ENCODE measurements at places on chromosomes 11 and 22.

DNA sequence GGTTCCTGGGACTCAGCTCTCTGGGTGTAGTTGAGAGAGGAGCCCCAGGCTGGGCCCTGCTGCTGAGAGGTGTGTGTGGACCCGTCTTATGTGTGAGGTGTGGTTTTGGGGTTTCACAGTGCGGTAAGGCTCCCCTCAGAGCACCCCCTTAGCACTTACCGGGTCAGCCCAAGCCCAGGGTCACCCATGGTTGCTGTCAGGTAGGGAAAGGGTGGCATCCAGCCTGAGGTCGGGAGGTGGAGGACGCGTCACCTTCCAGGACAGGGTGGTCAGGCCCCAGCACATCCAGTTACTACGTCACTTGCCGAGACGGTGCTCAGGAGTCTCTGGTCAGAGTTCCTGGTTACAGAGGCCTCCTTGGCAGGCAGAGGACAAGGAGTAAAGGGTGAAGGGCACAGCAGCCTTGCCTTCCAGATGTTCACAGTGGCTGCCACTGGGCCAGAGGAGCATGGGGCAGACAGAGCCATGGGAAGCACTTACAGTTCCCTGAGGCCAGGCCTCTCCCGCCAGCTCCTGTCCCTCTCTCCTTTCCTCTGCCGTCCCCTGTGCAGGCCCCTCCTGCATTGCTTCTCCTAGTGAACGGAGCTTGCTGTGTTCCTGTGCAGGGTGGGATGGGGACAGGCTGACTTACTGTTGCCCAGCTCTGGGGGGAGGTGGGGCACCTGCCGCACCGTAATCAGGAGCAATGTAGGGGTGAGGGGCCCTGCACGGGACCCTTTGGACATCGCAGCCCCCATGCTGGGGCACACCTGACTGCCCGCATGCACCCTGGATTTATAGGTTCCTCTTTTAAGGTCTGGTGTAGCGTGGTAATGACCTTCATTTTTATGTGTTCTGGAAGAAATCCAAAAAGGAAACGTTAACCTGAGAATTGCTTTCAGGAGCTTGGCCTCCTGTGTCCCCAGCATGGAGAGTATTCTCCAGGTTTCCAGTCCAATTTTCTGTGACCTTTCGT lies 285.9 kb downstream of the TBC1D22A start:
- no peak overlapping the region for H3K27ac ChIP-seq
- H3K4me3 ChIP-seq = no peak overlapping the region

GRCh38 chr11:98600786-98601773 lies 419.7 kb upstream of the CNTN5 start:
- H3K36me3 ChIP-seq = no peaks in the 10 kb centered on the region
- no peak overlapping the region for H3K27ac ChIP-seq
- no peak for DNase-seq
- H3K4me3 ChIP-seq = no peak overlapping the region

DNA sequence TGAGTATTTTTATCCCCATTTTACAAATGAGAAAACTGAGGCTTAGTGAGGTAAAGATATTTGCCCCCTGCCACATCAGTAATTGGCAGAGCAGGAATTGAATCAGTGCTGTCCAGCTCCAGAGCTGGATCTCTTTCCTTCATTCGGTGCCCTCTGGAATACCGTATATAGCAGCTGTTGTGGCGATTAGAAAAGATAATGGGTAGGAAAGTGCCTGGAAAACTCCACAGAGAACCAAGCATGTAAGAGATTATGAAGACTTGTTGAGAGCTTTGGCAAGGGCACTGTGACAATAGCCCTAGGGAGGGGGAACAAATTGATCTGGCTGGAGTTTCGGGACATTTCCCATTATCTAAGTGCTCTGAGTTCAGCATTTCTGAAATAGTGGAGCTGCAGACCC lies 82.5 kb upstream of the TEAD1 start:
- H3K27me3 ChIP-seq = no peaks in the 10 kb centered on the region
- H3K4me1 ChIP-seq = peaks cover 13% of the 10 kb centered on the region
- H3K36me3 ChIP-seq = no peaks in the 10 kb centered on the region
- no peak for DNase-seq
- no peak overlapping the region for H3K27ac ChIP-seq
- H3K4me3 ChIP-seq = no peak overlapping the region

DNA sequence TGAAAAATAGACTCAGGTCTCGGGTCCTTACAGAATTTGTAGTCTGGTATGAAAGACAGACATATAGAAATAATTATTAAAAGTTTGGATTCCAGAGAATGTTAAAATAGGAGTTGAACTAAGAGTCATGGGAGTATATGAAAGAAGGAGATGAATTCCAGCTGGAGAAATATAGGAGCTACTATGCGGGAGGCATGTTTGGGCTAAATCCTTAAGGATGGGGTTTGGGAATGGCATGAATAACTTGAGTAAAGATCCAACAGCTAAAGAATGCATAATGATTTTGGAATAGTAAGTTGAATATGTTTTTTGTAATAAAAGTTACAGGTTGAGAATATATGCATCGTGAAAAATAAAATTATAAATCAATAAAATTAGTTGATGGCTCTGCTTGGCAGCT lies 129.4 kb upstream of the SLC5A12 start:
- DNase-seq = no peak
- H3K36me3 ChIP-seq = no peaks in the 10 kb centered on the region
- no peak overlapping the region for H3K4me3 ChIP-seq
- no peak overlapping the region for H3K27ac ChIP-seq
- H3K27me3 ChIP-seq = no peaks in the 10 kb centered on the region

GRCh38 chr11:2093575-2094353 lies 45.4 kb downstream of the IGF2 start:
- no peaks in the 10 kb centered on the region for H3K36me3 ChIP-seq
- no peak overlapping the region for H3K27ac ChIP-seq
- no peaks in the 10 kb centered on the region for H3K27me3 ChIP-seq
